Fibroblast of villous mesenchyme (primary cell): ENCODE measurements at places on chromosomes 4 and X.
A peak's percentile ranks its signal among the peaks of the same experiment; 100 is the strongest.

- peak; percentile 13 for DNase-seq
Observed at GRCh38 chr4:83109480-83110222, 4.9 kb downstream of the PLAC8 start.

GRCh38 chrX:21723814-21724213, 34.1 kb downstream of the SMPX start:
- no peak for DNase-seq

DNA sequence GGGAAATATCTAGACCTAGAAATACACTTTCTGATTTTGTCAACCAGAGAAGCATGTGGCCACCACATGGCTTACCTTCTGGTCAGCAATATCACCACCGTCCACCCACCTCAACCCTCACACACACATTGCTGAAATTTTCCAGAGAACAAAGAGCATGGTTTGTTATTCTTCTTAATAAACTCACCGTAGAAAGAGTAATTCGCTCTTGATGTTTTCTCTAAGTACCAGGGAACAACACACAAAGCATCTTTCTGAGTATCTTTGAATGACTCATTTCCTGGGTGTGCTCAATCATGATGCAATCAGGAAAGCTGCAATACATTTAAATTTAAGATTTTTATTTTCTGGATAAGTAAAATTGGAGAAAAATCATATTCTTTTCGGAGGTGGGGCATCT, 24.7 kb upstream of the LRAT start:
- peak; percentile 49 for DNase-seq

- DNase-seq = no peak
Observed at GRCh38 chrX:113973706-113974105, 610.2 kb upstream of the HTR2C start.

- no peak for DNase-seq
Observed at GRCh38 chr4:32689518-32689917, 1969.3 kb downstream of the PCDH7 start.

DNA sequence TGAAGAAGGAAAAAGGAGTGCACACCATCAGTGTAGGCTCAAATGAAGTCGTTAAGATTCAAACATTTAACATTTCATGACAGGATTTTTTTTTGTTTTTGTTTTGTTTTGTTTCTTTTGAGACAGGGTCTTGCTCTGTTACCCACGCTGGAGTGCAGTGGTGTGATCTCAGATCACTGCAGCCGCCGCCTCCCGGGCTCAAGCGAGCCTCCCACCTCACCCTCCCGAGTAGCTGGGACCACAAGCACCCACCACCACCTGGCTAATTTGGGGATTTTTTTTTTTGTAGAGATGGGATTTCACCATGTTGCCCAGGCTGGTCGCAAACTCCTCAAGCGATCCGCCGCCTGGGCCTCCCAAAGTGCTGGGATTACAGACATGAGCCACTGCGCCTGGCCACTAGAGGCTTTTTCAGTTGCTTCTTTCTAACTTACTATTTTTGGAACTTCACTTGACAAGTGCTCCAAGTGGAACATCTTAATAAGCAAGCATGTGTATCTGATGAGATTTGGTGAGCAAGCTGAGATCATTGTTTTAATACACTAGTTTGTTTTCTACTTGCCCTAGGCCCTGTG, 78.9 kb upstream of the CNKSR2 start:
- DNase-seq = no peak

- no peak for DNase-seq
Observed at GRCh38 chrX:105050921-105051320, 169.6 kb downstream of the TEX13A start.

DNA sequence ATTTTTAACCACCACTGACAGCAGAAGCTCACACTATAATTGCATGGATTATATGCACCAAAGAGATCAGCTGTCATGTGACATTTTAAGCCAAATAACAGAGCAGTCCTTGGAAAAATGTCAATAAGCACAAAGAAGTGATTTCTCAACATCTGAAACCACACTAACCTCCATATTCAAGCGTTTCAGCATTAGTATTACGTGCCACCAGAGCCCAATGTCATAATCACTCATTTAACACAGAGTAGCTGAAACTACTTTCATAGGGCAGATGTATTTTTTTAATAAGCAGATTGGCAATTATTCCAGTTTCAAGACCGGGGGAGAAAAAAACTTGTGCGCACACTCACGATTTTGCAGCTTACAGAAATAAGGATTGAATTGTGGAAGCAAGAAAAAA, 76.6 kb downstream of the SH3KBP1 start:
- DNase-seq = peak; percentile 53

DNA sequence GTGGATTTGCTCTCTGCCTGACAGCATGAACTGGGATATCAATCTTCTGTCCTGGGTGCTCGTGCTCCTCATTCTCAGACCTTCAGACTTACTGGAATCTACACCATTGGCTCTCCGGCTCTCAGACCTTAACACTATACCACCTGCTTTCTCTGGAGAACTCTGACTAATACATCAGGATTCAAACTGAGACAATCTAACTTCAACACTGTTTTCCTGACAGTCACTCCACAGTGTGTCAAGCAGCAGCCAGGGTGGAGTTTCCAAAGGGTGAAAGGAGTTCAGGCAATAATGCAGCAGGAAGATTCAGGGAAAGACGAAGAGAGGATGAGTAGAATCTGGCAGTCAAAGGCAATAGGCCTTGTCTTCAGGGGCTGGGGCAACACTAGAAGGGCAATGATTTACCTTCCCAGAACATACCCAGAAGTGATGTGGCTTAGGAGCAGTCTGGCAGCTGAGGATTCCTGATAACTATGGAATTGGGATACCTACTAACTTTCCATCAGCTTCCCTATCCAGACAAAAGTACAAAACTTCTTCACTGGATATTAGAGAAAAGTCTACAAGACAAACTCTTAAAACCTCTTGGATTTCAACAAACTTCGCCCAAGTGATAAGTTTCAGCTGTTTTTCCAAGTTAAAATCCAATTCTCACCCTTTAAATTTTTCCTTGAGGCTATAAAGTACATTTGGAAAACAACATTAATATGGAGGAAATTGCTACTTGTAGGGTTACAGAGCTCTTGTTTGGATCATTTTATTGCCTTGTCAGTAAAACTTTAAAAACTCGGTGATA, 58.4 kb upstream of the SLIT2 start:
- DNase-seq = peak; percentile 16

DNA sequence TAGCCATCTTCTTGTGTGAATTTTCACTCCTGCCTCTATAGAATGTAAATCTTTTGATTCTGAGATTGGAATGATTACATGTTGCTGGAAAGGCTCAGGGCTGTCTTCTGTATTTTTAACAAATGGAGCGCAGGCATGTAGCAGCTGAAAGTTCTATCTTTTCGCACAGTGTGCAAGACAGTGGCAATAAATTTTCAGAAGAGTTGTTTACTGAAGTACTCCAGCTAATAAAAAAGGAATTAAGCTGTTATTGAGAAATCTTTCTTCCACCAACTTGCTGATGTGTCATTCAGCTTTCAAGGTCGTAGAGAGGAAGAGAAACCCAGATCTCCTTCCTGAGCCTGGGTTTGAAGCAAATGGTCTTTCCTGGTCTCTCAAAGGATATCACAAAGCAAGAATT, 122.0 kb upstream of the PUDP start:
- peak; percentile 78 for DNase-seq

- DNase-seq = no peak
Observed at GRCh38 chrX:87901060-87901459, 383.5 kb downstream of the KLHL4 start.

DNA sequence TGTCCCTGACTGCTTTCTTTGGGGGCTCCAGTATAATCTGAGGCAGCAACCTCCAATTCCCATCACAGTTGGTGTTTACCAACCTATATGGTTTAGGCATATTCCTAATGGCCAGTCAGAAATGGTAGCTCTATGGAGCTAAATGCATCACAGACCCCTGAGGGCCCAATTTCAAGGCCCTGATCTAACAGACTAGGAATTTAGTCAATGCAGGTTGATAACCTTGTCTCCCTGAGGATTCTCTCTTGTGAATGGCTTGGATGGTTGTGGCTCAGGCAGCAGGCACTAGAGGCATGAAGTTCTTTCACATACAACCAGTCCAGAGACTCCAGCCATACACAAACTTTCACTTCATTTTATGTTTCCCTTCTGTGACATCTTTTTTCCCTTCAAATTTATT, 59.4 kb downstream of the TMPRSS11F start:
- DNase-seq = no peak

DNA sequence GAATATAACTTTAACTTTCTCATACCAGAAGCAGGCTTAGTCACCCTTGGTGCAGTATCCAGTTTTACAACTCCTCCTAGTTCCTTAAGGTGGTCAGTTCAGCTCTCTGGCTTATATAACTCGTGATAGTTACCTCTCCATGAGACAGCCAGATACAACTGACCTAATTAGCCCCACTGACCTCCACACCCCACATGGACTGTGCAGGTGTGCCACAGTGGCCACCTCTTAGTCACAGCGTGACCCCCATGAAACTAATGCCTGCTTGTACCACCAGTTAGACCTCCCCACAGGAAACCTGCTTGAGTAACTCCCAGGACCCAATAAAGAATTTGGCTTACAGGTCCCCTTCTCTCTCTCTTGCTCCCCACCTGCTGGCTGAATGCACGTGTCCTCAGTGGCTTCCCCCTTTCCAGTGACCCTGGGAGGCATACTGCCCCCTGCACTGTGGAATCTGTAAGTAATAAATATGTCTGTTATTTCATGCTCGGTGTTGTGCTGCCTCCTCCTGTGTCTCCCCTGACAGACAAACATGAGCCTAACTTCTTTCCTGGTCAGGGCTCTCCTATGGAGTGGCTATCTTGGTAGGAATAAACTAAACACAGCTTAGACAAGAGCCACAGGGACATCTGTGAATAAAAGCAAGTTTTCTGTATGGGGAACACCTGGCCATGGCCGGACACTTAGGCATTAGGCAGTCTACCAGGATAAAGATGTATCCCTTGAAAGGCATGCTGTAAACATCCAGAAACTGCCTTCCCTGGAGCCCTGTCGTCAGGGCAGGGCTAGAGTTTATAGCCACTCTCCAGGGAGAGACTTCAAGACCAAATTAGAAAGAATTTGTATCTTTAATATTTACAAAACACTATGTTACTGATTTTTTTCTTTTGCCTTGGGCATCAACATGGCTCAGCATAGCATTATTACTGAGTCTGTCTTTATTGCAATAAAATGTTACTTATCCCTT, 209.7 kb upstream of the BOD1L1 start:
- peak; percentile 20 for DNase-seq

DNA sequence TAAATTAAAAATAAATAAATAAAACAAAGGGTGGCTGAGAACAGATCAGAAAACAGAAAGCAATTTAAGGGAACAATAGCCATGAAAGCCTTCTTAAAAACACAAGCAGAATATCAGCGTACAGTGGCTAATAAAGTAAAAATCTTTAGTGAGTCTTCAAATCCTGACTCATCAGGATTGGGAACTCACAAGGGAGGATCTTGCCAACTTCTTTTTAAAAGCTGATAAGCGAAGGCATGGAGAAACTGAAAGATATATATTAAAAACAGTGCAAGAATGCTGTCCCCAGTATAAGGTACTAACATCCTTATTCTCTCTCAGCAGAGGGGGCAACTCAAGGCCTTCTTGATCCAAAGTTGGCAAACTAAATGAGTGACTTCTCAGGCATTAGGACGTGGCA, 180.1 kb downstream of the DHX15 start:
- no peak for DNase-seq

DNA sequence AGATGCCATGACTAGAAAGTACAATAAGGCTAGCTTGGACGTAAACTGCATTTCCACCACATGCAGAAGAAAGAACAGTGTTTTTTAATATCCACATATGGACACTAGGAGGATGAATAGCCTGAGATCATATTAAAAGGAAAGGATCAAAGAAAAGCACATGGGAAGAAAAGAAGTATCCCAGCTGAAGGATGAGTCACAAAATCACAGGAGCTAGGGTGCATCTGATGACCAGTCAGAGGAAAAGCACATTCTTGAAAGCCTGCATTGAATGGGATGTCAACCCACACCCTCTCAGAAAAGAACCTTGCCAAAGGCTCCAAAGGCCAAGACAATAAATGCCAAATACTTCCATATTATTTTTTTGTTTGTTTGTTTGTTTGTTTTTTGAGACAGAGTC, 56.8 kb upstream of the PRDX4 start:
- no peak for DNase-seq

DNA sequence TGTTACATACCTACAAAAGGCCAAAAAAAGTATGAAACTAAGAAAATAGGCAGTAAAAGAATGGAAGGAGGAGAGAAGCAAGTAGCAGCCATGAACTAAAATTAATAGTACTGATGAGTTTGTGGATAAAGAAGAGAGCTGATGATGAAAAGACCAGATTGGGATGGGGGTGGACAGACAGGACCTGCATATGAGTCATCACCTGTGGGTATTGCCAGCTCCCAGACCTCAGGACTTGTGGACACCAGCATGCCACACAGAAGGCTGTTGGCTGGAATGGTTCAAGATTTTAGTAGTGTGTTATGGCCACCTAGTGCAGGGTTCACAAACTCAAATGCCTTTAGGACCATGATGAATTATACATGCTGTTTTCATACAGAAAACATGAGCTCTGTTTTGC, 58.9 kb downstream of the ARX start:
- peak; percentile 6 for DNase-seq

DNA sequence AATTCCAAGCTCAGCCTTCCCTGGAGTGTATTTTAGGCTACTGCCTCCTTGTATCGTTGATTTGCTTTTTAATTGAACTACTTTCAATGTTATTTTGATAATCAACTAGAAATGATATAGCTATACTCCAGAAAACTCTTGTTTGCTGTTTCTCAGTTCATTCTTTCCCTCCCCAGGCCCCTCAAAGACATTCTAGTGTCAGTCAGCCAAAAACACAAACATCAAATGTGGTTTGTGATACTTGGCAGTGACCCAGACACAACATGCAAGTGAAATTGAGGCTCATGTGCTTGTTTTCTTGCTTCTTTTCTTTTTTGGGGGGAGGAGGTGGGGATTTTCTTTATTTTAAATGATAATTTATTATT, 7.6 kb downstream of the FAT4 start:
- DNase-seq = no peak

DNA sequence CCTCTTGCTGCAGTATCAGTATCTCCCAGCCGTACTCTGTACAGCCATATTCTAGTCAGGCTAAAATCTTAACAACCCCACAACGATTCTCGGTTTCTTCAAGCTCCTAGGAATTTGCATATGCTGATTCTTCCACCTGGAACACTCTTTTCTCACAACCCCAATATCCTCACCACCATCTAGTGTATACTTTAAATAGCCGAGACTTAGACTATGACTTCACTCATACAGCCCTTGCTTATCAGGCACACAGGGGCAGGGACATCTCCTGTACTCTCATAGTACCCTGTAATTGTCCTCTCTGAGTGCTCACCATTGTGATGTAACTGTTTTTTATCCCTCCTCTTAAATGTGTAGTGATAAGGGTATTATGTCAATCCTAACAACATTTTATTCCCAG, 2126.4 kb upstream of the TENM3 start:
- DNase-seq = no peak

- DNase-seq = no peak
Observed at GRCh38 chr4:53322696-53323095, 43.2 kb downstream of the SCFD2 start.

DNA sequence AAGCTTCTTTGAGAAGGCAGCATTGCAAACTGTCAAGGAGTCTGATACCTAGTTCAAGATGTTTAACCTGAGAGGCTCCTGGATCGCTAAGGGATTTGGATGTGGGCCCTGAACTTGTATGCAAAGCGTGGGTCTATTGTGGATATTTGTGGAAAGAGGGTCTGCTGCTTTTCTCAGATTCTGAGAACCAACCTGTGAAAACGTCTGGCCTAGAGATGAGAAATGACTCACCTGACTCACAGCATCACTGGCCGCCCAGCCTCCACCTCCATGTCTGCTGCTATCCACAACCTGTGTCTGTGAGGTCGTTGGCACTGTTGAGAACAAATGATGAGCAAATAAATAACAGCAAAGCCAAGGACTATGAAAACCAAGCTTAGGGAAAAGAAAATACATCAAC, 33.3 kb upstream of the PROM1 start:
- DNase-seq = no peak
